ENCODE measurements at places on chromosomes 7 and 10. TPM values are rescaled to one million over a fixed set of nuclear protein-coding genes. Genes with fewer than 3 reads are reported as not detected.

- H3K4me1 ChIP-seq, result no peaks in the 10 kb centered on the region
- no peak overlapping the region for H3K4me3 ChIP-seq
- no peaks in the 10 kb centered on the region for H3K27me3 ChIP-seq
- no peak overlapping the region for H3K27ac ChIP-seq
These were observed 166.6 kb downstream of the KIF20B start for GRCh38 chr10:89867964-89868363.

DNA sequence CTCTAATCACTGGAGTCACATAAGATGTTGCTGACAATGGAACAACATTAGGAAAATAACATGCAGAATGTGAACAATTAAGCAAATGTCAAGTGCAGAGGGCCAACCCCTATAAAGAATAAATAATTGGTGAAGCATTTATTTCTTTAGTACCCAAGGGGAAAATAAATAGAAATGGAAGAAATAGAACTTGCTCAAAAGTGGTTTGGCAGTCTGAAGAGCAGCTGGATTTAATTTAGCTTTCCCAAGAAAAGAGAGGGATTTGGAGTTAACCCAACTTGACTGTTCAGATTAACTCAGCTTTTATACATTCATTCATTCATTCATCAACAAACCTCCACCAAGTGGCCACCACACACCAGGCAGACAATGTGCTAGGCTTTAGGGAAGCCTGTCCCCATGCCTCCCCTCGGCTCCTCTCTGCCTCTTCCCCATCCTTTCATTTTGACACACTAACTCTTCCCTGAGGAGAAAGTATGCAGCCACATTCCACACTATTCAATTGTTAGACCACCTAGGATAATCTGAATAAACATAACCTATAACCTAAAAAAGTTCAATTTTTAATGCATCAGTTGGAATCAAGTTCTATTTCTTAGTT, 295.5 kb downstream of the AHR start:
- H3K4me1 ChIP-seq, result no peaks in the 10 kb centered on the region
- H3K27me3 ChIP-seq, result no peaks in the 10 kb centered on the region
- no peak overlapping the region for H3K27ac ChIP-seq
- H3K36me3 ChIP-seq, result no peaks in the 10 kb centered on the region
- no peak for DNase-seq

DNA sequence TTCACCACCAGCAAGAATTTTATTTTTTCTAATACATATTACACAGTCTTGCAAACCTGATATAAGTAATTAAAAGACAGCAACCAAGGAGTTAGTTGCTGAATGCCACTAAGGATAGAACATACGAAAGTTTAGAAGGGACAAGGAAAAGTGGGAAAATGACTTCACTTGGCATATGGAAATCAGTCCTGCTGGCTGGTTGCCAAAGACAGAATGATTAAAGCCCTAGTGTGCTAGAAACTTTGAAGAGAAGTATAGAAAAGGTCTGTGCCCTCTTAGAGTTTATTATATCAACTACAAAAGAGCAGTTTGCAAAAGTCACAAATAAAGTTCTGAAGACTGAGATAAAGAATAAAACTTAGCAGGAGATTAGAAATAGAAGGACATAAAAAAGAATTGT, 5.8 kb upstream of the YAE1 start:
- no peak for DNase-seq
- no peaks in the 10 kb centered on the region for H3K36me3 ChIP-seq
- no peaks in the 10 kb centered on the region for H3K27me3 ChIP-seq
- H3K4me1 ChIP-seq, result no peaks in the 10 kb centered on the region

DNA sequence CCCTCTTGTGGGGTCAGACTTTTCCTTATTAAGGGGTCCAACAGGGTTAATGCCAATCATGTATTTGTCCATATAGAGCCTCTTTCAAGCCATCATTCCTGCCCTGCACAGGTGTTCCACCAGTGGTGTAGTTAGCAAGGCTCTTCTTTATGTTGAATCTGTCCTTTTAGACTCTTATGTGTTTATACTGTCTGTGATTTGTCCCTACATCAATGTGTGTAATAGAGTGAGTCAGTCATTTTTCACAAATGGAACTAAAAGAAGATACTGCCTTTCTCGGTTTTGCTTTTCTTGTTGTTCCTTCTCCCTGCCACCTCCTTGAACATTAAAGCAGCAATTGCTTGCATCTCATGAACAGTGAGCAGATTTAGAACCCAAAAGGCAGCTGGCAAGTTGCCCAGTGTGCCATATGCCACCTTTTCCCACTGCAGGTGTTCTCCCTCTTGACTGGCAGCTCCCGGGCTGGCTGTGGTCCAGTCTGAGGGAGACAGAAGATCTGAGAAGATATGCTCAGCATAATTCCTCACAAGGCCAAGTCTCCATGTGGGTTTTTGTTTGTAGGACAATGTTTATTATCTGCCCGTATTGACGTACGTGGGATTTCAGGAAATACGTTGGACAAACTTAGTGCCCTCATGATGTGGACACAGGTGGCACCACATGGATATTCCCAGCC, 154.1 kb downstream of the LHFPL3 start:
- H3K4me3 ChIP-seq, result no peak overlapping the region
- H3K27ac ChIP-seq, result no peak overlapping the region
- H3K36me3 ChIP-seq, result no peaks in the 10 kb centered on the region

DNA sequence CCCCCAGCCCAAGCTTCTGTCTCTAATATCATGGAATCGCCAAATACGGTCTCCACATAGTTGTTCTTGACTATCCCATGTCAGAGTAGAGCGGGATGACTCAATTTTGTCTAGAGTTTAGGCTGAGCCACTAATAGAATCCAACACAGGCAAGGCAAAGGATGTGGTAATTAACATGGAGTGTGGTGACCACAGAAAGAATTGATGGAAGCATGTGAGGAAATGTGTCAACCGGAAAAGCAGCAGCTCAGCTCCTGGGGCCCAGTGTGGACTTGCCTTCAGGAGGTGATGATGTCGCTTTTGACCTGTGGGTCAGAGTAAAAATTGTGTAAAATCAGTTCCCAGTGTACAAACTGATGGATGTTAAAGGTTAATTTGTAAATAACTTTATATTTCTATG, 139.3 kb upstream of the KLF6 start:
- no peaks in the 10 kb centered on the region for H3K4me1 ChIP-seq
- no peak overlapping the region for H3K4me3 ChIP-seq
- H3K27me3 ChIP-seq, result no peaks in the 10 kb centered on the region
- no peak for DNase-seq
- no peak overlapping the region for H3K27ac ChIP-seq

GRCh38 chr7:95546647-95547046, 49.7 kb downstream of the PDK4 start:
- H3K4me3 ChIP-seq, result peak overlapping the region; percentile 6
- peaks cover 58% of the 10 kb centered on the region for H3K4me1 ChIP-seq
- H3K27ac ChIP-seq, result peak overlapping the region; percentile 71
- no peaks in the 10 kb centered on the region for H3K27me3 ChIP-seq
- no peaks in the 10 kb centered on the region for H3K36me3 ChIP-seq
- no peak for DNase-seq

- H3K27ac ChIP-seq, result no peak overlapping the region
- H3K4me3 ChIP-seq, result no peak overlapping the region
- DNase-seq, result peak; percentile 55
- H3K36me3 ChIP-seq, result peaks cover 12% of the 10 kb centered on the region
These were observed 32.7 kb downstream of the MAD1L1 start for GRCh38 chr7:2199956-2200583.

DNA sequence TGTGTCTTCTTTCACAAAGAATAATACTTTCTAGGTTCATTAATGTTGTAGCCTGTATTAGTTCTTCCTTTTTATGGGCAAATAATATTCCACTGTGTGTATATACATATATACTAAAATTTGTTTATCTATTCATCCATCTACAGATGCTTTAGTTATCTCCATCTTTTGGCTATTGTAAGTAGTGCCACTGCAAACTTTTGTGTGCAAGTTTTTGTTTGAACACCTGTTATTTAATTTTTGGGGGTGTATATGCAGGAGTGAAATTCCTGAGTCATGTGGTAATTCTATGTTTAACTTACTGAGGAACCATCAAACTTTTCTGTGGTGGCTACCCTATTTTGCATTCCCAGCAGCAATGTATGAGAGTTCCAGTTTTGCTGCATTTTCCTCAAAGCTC, 37.7 kb upstream of the AGR3 start:
- no peaks in the 10 kb centered on the region for H3K36me3 ChIP-seq
- H3K27ac ChIP-seq, result no peak overlapping the region
- no peak overlapping the region for H3K4me3 ChIP-seq

DNA sequence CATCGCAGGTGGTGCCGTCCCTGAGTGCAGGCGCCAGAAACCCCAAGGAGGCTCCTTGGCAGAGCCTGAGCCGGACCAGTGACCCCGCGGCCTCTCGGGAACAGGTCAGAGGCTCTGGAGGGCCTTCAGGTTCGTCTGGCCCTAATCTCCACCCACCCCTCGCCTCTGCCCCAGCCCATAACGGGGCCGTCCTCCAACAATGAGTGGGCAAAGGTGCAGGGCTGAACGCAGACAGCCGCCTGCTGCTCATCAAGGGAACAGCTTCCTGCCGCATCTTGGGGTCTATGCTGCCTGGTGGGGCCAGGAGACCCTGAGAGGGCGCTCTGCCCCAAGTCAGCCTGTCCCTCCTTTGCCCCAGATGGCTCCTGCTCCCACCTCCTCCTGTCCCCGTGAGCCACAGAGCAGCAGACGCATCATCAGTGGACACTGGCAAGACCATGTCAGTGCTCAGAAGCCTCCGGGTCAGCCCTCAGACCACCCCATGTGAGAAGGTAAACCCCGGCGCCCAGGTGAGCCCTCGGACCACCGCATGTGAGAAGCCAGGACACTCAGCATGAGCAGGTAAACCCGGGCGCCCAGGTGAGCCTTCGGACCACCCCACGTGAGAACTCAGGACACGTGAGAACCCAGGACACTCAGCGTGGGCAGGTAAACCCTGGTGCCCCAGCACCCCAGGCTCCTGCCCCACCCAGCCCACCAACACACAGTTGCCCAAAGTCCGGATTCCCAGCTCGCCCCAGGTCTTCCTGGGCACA, 142.0 kb downstream of the PTPRN2 start:
- H3K4me1 ChIP-seq, result no peaks in the 10 kb centered on the region
- DNase-seq, result no peak
- H3K27ac ChIP-seq, result no peak overlapping the region
- no peaks in the 10 kb centered on the region for H3K27me3 ChIP-seq

The CTNNA3 gene
- total RNA-seq, result 0.67 TPM

The ATP6V0A4 gene
- 2.4 TPM for total RNA-seq
